ENCODE measurements at places on chromosomes 12 and 14. TPM values are rescaled to one million over a fixed set of nuclear protein-coding genes. Genes with fewer than 3 reads are reported as not detected.

Gene WNT5B
- total RNA-seq = 0.46 TPM

DNA sequence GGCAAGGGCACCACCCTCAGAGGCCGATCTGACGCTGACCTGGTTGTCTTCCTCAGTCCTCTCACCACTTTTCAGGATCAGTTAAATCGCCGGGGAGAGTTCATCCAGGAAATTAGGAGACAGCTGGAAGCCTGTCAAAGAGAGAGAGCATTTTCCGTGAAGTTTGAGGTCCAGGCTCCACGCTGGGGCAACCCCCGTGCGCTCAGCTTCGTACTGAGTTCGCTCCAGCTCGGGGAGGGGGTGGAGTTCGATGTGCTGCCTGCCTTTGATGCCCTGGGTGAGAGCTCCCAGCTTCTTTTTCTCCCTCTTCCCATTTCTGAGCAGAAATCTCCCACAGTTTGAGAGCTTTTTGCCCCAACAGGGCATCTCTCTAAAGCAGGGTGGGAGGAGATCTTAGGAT lies 1.8 kb downstream of the OAS1 start:
- DNase-seq = no peak
- H3K4me3 ChIP-seq = peak overlapping the region; percentile 61
- H3K36me3 ChIP-seq = no peaks in the 10 kb centered on the region
- no peaks in the 10 kb centered on the region for H3K27me3 ChIP-seq

DNA sequence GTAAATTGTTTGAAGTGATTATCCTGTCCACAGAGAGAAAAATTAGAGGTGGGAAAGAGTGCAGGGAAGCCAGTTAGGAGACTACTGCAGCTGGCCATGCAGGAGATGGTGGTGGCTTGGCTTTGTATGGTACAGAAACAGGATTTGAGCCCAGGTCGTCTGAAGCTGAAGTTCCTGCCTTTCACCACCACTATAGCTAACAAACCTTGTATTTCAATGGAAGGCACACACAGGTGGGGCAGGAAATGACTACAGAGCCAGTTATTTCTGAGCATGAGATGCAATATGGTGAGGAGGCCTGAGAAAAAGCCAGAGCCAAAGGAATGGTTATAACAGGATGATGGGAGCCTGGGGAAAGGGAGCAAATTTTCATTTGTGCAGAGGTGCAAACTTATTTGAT lies 103.9 kb downstream of the BTG1 start:
- no peaks in the 10 kb centered on the region for H3K36me3 ChIP-seq
- H3K27me3 ChIP-seq = no peaks in the 10 kb centered on the region
- no peak overlapping the region for H3K4me3 ChIP-seq
- no peaks in the 10 kb centered on the region for H3K4me1 ChIP-seq
- H3K27ac ChIP-seq = no peak overlapping the region

GRCh38 chr12:16913832-16914490 lies 308.0 kb upstream of the LMO3 start:
- DNase-seq = no peak
- no peak overlapping the region for H3K27ac ChIP-seq
- no peak overlapping the region for H3K4me3 ChIP-seq
- H3K27me3 ChIP-seq = no peaks in the 10 kb centered on the region
- no peaks in the 10 kb centered on the region for H3K4me1 ChIP-seq
